Foreskin keratinocyte (primary cell): ENCODE measurements at places on chromosomes 13 and 19. TPM values are rescaled to one million over a fixed set of nuclear protein-coding genes. Genes with fewer than 3 reads are reported as not detected.

PEAK3 gene
- not detected in 2 replicates for total RNA-seq

ZNF471 gene
- 1.0 and 1.4 TPM in 2 replicates for total RNA-seq

CTU1 gene
- total RNA-seq: 4.9 and 5.0 TPM in 2 replicates

NTN5 gene
- not detected in 2 replicates for total RNA-seq

CPB2 gene
- not detected in 2 replicates for total RNA-seq

POLR2E gene
- 148 and 163 TPM in 2 replicates for total RNA-seq

SELENOV gene
- total RNA-seq: not detected in 2 replicates

JUND gene
- 35.0 and 36.9 TPM in 2 replicates for total RNA-seq

SIGLEC9 gene
- total RNA-seq: not detected in 2 replicates

COG3 gene
- total RNA-seq: 21.7 and 25.7 TPM in 2 replicates

CGB2 gene
- total RNA-seq: not detected in 2 replicates

N4BP2L2 gene
- total RNA-seq: 48.1 and 55.7 TPM in 2 replicates

ZNF540 gene
- 0.27 and 0.53 TPM in 2 replicates for total RNA-seq
